ENCODE measurements at places on chromosomes 5 and 9.

GRCh38 chr9:115531410-115532125 is 413.6 kb upstream of the TNC start:
- no peak for DNase-seq

GRCh38 chr5:169116961-169117461 is 183.9 kb downstream of the SLIT3 start:
- no peak for DNase-seq

- no peak for DNase-seq
Observed at GRCh38 chr9:77495834-77496671, 152.1 kb downstream of the GNA14 start.

- DNase-seq: no peak
Observed at GRCh38 chr9:21968331-21969010, 25.7 kb downstream of the CDKN2A start.

GRCh38 chr9:14488421-14489190 is 174.7 kb upstream of the NFIB start:
- peak; percentile 26 for DNase-seq

DNA sequence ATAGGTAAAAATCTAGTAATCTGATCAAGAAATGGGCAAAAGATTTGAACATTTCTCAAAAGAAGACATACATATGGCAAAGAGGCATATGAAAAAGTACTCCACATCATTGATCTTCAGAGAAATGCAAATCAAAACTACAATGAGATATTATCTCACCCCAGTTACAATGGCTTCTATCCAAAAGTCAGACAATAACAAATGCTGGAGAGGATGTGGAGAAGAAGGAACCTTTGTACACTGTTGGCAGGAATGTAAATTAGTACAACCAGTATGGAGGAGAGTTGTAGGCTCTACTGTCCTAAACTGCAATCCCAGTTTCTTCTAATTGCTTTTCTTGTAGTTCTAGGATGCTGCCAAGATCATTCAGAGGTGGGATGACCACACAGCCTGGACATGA is 193.5 kb upstream of the RFX3 start:
- DNase-seq: no peak

DNA sequence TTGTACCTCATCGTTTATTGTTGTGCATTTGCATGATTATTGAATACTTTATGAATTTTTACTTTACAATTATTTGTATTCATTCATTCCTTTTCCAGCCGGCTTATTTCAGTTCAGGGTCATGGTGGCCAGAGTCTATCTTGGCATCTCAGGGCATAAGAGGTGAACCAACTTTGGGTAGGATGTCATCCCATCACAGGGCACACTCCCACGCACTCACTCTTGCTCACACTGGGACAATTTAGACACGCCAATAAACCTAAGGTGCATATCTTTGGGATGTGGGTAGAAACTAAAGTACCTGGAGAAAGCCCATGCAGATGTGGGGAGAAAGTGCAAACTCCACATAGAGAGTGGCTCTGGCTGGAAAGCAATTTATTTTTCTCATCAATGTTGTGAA is 158.1 kb upstream of the MAST4 start:
- no peak for DNase-seq

DNA sequence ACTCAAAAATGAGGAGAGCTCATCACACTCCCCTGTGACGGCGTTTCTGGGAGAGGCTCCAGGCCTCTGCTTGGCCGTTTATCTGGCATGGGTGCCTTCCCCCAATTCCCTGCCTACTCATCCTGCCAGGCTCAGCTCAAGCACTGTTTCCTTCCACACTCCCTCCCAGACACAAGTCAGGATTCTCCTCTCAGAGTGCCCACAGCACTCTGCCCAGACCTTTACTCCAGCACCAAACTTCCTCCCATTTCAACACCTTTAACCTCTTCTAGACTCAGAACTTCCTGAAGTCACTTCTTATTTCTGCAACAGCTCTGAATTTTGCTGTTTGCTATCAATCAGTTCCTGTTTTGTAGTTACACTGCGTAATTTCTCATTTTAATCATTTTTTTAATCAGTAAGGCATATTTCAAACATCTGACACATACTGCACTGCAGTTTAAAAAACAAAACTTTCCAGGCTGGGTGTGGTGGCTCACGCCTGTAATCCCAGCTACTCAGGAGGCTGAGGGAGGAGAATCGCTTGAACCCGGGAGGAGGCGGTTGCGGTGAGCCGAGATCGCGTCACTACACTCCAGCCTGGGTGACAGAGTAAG is 16.0 kb downstream of the TRMO start:
- DNase-seq: peak; percentile 63

DNA sequence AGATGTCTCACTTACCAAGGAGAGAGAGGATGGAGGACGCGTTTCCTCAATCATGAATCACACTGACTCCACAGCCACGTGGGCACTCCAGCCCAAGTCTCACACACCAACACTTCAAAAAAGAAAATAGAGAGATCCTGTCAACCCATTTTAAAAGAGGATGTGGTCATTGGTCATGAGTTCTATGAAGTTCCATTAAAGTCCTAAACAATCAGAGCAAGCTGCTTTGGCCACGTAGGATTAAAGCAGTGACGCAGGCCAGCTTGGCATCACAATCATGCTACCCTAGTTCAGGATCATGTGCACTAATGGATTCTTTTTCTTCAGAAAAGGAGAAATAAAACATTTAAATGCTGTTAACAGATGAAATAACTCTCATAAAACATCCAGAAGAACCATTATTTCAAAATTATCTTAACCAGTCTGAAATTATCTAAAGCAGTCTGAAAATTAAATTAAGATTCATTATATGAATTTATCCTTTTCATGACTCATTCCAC is 108.1 kb downstream of the SEMA5A start:
- DNase-seq: no peak

- peak; percentile 76 for DNase-seq
Observed at GRCh38 chr9:83620841-83621636, 1.9 kb upstream of the IDNK start.

DNA sequence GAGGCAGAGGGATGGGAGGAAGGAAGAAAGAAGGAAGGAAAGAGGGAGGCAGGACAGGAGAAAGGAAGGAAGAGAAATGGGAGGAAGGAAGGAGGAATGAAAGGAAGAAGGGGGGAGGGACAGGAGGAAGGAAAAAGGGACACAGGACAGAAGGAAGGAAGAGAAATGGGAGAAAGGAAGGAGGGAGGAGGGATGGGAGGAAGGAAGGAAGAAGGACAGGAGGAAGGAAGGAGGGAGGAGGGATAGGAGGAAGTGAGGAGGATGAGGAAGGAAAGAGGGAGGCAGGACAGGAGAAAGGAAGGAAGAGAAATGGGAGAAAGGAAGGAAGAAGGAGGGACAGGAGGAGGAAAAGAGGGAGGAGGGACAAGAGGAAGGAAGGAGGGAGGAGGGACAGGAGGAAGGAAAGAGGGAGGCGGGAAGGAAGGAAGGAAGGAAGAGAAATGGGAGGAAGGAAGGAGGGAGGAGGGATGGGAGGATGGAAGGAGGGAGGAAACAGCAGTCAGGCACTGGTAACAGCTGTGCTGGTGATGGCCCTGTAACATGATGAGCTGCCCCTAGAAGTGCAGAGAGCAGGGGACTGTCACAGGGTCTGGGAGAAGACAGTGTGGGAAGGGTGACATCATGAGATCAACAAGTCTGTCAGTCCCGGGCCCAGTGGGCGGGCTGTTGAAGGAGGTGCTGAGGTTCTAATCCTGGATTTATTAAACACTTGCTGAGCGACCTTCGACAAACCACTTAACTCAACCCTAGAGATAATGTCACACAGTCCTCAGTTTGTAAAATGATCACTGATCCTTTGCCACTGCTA is 10.7 kb upstream of the IRX1 start:
- DNase-seq: no peak

- no peak for DNase-seq
Observed at GRCh38 chr9:18666348-18666747, 192.4 kb downstream of the ADAMTSL1 start.

DNA sequence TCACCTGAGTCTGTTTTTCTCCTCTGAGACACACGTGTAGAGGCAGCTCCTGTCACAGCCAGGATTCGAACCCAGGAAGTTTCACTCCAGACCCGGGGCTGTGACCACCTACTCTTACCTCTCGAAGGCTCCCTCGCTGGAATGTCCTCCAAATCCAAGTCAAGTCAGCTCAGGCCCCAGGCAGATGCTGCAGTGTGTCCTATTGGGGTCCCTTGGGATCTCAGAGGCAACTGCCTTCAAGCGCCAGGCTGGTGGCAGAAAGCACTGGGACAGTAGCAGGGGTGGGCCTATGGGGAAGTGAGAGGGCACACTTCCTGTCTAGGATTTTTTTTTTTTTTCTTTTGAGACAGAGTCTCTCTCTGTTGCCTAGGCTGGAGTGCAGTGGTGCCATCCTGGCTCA is 762 bp upstream of the ST6GALNAC4 start:
- DNase-seq: no peak

GRCh38 chr5:180205916-180206315 is 3.1 kb downstream of the RASGEF1C start:
- DNase-seq: no peak

DNA sequence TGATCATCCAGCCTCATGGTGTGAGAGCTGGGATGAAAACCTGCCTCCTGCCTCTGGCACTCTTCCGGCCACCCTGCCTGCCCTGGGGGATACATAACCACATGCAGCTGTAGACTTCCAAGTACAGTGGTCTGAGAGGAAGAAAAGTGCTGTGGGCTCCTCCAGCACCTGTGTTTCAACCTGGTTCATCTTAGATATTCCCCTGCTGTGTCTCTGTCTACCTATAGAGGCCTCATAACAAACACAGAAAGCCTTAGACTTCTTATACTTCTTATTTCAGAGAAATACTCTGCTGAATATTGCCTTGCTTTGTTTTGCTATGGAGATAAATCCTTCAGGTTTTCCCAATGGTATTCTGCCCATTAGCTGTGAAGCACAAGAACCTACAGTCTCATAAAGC is 19.6 kb upstream of the TNFAIP8 start:
- peak; percentile 2 for DNase-seq

- no peak for DNase-seq
Observed at GRCh38 chr5:126984632-126985031, 45.7 kb downstream of the MARCHF3 start.

DNA sequence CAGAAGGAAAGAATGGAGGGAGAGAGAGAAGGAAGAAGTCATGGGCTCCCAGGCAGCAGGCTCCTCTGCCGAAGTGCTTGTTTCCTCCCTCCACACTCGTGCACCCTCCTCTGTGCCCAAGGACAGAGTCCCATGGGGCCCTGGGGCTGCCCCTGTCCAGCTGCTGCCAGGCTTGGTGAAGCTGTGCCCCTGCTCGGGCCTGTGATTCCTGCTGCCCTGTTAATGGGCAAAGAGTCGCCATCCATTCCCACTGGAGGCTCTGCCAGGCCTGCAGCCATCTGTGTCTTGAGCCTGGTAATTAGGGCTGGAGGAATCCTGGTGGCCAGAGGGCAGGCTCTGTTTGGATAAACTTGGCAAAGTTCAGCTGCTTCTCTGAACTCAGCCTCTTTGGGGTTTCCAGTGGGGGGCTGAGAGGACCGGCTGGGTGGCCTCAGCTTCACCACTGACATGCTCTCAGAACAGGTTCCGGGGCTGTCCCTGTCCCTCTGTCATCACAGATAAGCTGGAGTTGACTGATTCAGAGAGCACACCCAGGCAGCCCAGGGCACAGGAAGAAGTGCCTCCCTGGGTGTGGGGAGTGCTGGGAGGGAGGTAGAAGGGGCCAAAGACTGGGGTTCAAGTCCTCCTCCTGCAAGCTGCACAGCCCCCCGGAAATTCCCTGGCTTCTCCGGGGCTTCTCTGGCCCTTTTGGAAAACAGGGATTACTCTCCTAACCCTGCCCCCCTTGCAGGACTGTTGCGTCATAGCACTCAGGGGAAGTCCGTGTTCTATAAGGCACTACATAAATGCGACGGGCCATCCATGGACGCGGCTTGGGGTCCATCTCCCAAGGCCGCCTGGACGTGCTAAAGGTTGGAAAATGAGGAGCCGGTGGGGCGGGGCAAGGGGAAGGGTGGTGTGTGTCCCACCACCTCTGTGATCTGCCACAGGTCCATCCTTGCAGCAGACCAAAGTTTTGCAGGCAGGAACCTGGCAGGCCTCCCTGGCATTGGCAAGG is 154.8 kb downstream of the PAX5 start:
- peak; percentile 15 for DNase-seq

DNA sequence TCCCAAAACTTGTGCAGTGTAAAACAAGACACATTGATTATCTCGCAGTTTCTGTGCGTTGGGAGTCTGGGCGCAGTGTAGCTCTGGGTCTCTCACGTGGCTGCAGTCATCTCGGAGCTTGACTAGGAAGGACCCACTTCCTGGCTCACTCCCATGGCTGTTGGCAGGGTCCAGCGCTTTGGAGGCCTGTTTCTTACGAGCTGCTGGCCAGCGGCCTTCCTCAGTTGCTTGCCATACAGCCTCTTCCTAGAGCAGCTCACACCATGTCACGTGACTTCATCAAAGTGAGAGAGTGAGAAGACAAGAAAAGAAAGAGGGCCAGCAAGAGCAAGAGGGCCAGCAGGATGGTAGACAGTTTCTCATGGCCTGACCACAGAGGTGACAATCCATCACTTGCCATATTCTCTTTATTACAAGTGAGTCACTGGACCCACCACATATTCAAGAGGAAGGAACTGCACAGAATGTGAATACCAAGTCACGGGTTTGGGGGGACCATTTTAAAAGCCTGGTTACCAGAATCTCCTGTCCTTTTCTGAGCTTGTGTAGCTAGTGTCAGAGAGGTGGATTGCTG is 36.2 kb downstream of the MCCC2 start:
- no peak for DNase-seq

GRCh38 chr9:21402386-21403251 is 6.3 kb upstream of the IFNA8 start:
- no peak for DNase-seq

GRCh38 chr5:158265931-158266700 is 407.2 kb upstream of the CLINT1 start:
- no peak for DNase-seq
